NCI-H1092 (cell line): ENCODE measurements at places on chromosomes 12 and 14.

DNA sequence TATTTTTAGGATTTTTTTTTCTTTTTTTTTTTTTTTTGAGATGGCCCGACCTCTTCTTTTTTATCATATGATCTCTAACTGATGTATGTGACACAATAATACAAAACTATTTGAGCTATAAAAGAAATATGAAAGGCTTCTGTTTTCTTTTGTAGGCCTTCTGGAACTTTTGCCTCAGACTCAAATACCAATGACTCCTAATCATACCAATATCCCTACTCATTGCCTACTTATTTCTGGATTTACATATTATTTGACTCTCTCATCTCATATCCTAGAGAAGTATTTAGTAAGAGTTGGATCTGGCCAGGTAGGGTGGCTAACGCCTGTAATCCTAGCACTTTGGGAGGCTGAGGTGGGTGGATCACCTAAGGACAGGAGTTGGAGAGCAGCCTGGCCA, 12.7 kb upstream of the WDR89 start:
- no peak for DNase-seq

DNA sequence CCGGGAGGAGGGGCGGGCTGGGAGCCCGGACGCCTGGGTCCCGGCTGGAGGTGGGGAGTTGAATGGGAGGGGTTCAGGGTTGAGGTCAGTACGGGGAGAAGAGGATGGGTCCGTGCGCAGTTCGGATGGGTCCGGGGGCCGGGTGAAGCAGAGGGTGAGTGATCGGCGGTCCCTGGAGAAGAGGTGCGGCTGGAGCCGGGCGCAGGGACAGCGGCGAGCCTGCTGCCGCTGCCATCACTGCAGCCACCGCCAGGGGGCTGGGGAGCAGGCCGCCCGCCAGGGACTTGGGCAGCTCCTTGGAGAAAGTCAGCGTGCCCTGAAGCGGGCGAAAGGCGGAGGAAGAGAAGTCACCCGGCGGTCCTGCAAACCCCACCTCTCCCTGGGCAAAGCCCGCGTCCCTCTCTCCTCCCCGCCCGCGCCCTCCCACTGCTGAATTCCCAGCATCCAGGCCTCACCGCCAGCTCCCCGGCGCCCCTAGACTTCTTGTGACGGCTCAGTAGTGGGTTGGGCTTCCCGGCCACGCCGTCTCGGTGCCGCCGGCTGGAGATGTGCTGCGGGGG, 6.0 kb upstream of the GPR84 start:
- no peak for DNase-seq

- no peak for DNase-seq
These were observed 59.0 kb downstream of the GALNT16 start for GRCh38 chr14:69318901-69319475.

DNA sequence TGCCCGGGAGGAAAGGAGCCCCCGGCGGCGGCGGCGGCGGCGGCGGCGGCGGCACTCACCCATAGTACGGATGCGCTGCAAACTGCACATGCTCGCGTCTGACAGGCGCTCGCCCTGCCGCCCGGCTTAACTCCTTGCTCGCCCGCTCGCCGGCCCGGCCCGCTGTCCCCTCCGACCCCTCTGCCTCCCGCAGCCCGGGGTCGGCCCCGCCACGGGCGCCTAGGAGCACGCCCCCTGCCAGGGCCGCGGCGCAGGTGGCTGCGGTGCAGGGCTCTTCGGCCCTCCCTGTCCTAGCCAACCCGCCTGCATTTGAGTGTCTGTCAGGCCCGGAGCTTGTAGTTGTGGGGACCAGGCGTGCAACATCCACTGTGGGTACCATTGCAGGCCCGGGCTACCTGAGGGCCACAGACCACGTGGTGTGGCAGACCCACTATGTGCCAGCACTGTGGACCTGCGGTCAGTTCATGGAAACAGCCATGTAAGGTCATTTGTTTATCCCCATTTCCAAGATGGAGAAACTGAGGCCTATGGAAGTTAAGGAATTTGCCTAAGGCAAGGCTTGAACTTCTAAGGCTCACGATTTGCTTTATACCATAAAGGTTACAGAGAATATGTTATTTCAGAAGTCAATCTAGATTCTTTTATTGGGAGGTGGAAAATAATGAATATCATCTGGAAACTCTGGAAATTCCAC, 17.6 kb upstream of the PLEKHH1 start:
- no peak for DNase-seq

- no peak for DNase-seq
These were observed 10.5 kb upstream of the HHIPL1 start for GRCh38 chr14:99634443-99634842.

GRCh38 chr14:90546767-90547166, 149.9 kb downstream of the CALM1 start:
- DNase-seq: no peak

DNA sequence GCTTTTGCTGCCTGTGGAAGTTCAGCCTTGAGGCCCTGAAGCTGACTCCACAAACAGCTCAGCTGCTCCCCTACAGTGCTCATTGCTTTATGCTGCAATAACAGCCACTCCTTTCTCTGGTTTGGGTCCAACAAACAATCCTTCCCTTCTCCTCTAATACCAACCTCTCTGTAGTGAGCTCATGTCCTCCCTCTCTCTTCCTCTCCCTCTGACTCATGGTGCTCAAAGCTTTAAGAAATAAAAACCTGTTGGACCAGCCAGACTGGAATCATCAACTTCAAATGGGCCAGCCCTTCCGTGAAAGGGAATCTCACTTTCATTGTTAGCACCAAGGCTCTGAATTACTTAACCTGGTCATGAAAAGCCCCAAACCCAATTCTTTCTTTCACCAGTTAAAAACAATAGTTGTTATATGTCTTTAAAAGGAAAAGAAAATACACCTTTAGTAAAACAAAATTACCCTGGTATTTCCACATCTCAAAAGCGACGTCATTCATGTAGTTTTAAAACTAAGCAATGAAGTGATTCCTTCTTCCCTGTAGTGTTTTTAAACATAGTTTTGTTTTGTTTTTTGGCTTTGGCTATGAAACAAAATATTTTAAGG, 126.4 kb downstream of the DUSP6 start:
- DNase-seq: no peak

DNA sequence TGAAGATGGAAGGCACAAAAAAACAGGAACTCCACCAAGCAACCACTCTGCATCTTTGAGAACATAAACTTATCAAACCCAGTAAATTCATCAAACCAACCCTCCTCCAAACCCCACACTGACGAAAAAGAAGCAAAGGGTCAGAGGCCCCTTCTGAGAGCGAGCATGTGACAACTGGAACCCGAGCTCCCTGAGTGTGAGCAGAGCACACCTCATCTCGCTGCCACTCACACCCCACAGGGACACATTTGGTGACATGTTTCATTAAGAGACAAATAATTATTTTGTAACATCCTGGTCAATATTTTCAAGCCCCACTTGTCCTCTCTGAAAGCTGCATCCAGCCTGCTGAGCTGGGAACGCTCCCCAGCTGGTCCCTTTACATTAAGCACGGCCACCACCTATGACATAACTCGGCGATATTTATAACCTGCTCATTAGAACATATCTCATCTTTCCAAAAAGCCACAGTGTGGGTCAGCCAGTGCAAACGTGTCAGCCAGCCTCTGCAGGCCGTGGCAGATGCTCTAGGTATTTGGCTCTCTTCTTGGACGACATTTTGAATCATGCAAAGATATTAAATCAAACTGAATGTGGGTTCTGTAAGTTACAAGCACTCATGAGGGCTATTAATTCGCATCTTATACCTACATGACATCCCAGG, 120.1 kb downstream of the TTC7B start:
- no peak for DNase-seq

- DNase-seq: no peak
These were observed 8.3 kb downstream of the CALM1 start for GRCh38 chr14:90405101-90405500.

DNA sequence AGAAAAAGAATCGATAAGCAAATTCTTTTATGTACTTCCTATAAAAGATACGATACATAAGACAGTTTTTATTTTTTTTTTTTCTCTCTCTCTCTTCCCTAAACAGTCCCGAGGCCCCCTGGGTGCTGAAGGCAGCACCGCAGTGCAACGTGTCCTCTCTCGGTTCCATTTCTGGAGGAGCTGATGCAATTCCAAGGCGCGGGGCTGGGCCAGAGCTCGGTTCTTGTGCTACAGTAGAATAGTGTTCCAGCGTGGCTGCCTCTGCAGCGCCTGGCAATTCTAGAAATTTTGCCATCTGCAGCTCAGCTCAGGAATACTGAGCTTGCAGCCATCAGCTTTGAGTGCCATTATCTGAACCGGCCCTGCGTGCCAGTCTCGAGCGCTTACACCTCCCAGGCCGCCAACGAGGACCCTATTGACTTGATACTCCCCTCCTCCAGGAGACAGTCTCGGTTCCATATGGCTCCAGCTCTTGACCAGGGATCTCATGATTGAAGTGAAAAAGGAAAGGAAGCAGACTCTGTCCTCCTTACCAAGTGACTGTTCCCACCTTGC, 630 bp downstream of the ALDH1L2 start:
- DNase-seq: no peak

DNA sequence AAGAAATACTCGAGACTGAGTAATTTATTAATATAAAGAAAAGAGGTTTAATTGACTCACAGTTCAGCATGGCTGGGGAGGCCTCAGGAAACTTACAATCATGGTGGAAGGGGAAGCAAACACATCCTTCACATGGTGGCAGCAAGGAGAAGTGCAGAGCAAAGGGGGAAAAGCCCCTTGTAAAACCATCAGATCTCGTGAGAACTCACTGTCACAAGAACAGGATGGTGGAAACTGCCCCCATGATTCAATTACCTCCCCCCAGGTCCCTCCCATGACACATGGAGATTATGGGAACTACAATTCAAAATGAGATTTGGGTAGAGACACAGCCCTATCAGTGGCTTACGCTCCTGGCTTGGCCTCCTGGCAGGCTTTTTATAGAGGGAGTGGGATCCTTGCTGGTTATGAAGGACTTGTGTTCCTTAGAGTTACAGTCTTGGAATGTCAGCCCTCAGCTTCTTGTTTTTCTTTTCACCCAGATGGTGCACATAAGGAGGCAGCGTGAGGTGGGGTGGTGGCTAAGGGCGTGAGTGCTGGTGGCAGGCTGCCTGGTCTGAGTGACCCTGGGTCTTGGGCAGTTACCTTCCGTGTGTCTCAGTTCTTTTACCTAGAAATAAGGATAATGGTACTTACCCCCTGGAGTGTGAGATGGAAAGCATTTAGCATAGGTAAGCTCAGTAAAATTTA, 25.7 kb downstream of the TRAF3 start:
- no peak for DNase-seq

DNA sequence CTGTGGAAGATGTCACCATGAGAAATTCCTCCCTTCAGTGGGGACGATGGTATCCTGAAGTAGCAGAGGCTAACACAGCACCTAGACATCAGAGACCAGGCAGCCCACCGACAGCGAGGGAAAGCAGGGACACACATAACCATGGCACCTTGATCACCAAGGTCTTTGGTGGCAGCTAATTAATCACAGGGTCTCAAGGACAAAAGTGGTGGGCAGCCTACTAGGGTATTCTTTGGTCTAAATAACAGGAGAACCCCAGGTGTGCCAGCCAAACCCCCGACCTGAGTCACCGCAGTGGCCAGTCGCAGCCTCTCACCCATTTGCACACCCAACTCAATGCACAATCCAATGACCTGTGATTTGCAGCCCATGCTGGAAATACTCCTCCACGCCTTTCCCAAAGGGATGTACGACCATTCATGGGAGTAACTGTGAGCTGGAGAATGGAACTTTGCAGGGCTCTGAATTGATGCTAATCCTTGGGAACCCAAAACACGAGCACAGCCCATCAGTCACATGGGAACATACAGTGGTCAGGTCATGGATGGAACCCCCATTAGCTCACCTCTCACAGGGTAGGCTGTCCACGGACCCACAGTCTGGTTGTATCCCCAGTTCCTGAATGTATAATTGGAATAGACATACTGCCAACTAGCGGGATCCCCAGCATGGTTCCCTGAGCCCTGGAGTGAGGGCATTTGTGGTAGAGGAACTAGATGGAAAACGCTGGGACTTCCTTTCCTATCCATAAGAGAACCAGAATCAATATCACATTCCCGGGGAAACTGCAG, 58.7 kb upstream of the C14orf180 start:
- no peak for DNase-seq

DNA sequence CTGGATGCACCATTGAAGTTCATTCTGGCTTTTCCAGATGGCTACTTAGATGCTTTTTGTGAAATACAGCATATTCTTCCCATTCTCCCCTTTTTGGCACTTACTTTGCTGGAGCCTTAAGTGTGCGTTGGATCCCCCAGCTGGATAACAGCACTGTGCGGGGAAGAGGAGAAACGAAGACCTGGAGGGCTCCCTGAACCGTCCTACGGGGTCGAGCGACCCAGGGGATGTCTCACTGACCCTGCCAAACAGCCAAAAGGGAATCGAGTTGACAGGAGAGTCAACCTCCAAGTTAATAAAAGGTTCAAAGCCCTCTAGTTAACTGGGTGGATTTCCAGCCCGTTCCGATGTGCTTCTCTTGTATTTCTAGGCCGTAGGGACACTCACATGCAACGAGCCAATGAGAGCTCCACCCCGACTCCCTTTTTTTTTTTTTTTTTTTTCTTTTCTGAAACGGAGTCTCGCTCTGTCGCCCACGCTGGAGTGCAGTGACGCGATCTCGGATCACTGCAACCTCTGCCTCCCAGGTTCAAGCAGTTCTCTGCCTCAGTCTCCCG, 1.0 kb upstream of the CAMKK2 start:
- peak; percentile 21 for DNase-seq

GRCh38 chr12:98909746-98910145, 264.7 kb downstream of the APAF1 start:
- DNase-seq: no peak

- no peak for DNase-seq
These were observed 75.5 kb upstream of the OVCH1 start for GRCh38 chr12:29572938-29573337.

DNA sequence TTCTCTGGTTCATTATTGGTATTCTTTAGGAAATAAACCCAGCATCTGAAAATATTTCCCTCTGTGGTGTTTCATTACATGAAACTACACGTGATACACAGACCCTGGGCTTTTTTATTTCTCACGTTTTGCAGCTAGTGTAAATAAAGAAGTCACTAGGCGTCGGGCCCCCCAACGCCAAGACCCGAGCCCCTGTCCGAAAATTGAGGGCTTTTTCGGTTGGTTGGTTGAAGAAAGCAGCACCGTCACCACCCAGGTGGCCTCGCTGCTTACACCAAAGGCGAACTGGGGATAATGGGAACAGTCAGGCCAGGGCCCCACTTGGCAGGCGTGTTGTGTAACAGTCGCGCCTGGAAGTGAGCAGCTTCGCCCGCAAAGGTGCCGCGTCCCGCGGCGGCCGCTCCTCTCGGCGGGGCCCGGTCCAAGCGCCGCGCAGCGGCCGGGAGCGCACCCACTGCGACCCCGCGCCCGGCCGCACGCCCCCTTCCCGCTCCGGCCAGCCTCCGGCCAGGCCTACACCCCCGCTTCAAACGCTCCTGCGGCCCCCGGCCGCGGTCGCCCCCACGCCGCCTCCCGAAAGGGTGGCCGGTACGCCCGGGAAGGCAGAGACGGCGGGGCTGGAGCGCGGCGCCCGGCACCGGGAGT, 1.2 kb downstream of the DUSP16 start:
- DNase-seq: peak; percentile 32

DNA sequence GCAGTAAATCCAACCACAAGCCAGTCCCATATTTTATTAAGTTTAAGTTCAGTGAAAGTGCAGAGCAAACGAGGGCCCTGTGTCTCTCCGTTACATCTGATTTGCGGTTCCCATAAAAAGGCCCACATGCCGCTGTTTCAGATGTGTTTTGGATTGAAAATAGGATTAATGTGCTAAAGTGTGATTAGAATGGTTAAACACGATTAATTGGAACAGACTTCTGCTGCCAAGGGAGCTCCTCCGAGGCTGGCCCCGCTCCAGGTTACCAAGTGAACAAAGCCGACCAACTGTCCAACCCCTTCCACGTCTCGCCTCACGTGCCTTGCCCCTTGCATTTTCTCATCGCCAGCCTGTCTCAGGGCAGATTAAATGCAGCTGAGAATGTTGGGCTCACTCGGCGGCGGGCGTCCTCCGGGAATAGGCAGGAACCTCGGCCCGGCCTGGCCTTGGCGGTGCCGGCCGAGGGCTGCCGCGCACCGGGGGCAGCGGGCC, 166.5 kb upstream of the GSC start:
- peak; percentile 91 for DNase-seq
